ENCODE measurements at places on chromosomes 2 and 18.

GRCh38 chr2:223643309-223643708 is 41.1 kb upstream of the SCG2 start:
- no peak for DNase-seq

DNA sequence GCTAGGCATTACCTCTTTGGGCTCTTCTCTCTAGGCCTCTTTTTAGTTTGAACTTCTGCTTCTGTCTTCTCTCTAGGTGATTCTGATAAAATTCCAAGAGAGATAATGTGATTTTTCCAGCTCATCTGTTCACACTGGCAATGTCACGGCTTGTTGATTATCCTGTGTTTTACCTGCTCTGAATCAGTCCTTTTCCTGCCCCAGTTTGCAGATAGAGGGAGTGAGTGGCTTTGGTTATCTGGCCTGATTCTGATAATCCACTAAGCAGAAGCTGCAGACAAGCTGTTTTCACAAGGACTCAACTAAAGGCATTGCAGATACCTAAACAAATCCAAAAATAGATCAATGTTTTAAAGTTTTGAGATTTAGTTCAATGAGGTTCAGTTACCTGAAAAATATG is 111.9 kb downstream of the DCC start:
- DNase-seq: no peak

- DNase-seq: no peak
These were observed 163.6 kb upstream of the ZNF516 start for GRCh38 chr18:76658627-76659026.

DNA sequence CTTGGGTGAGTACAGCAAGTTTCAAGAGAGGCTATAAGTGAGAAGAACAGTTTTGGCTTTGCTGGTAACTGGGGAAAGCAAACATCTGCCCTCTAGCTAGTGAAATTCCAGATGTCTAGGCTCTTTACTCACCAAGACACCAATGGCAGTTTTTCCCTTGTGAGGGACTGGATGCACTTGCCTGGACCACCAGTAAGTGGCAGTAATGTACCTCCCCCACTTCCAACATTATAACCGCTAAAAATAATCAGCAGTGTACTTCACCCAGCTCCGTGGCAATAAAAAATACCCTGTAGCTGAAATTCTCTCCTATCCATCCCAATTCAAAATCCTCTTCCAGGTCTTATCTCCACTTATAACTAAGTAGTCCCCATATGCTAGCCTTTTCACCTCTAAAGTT is 383.9 kb downstream of the ARHGAP15 start:
- DNase-seq: no peak

DNA sequence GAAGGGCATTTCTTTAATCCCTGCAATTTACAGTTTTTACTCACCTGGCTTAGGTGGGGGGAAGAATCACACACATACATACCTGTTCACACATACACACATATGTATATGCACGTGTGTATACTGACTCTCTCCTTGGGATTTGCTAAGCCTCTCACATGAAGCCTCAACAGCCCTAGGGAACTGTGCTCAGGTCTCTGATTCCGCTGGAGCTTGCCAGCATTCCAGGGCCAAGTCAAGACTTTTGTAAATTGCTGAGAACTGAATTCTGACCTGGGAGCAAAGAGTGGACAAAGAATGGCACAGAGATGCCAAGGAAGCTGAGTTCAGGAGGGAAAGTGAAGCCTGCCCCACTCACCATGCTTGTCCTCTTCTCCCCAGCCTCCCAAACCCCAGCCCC is 177.3 kb downstream of the TMEM247 start:
- DNase-seq: no peak

GRCh38 chr18:9364242-9364641 is 29.7 kb downstream of the TWSG1 start:
- DNase-seq: no peak

GRCh38 chr2:74700643-74701372 is 46.8 kb downstream of the SEMA4F start:
- DNase-seq: no peak

GRCh38 chr2:191941376-191941929 is 94.6 kb upstream of the CAVIN2 start:
- DNase-seq: no peak

- no peak for DNase-seq
These were observed 5.7 kb downstream of the TCF23 start for GRCh38 chr2:27154488-27154887.

GRCh38 chr2:28153851-28154250 is 238.8 kb upstream of the FOSL2 start:
- DNase-seq: no peak

GRCh38 chr2:230874876-230875275 is 10.1 kb downstream of the ITM2C start:
- DNase-seq: no peak

- DNase-seq: no peak
These were observed 68.4 kb downstream of the KIAA2012 start for GRCh38 chr2:202141329-202141947.

- DNase-seq: no peak
These were observed 55.3 kb upstream of the ID2 start for GRCh38 chr2:8626572-8626971.

GRCh38 chr18:46609048-46609447 is 48.0 kb downstream of the LOXHD1 start:
- DNase-seq: no peak

- no peak for DNase-seq
These were observed 118.0 kb downstream of the RHBDD1 start for GRCh38 chr2:226953826-226954225.

GRCh38 chr2:168392024-168392423 is 64.0 kb upstream of the CERS6 start:
- DNase-seq: no peak

DNA sequence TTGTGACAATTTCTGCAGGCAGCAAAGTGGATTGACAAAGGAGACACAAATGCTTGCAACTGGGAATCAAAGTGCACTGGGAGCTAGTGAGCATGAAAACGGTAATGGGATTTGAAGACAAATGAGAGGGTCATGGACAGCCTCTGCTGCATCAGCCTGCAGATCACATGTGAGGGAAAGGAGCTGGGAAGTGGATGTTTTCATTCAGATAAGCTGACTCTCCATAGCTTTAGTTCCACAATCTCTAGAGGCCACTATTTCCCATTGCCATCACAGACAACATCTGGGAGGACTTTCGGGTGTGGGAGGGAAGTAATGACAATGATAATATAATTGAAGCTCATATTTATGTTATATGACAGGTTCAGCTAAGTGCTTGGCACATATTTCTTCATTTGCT is 28.4 kb downstream of the ADCYAP1 start:
- no peak for DNase-seq

GRCh38 chr2:2769481-2770431 is 438.7 kb upstream of the MYT1L start:
- DNase-seq: no peak

- no peak for DNase-seq
These were observed 95.3 kb downstream of the EVA1A start for GRCh38 chr2:75465317-75465984.

DNA sequence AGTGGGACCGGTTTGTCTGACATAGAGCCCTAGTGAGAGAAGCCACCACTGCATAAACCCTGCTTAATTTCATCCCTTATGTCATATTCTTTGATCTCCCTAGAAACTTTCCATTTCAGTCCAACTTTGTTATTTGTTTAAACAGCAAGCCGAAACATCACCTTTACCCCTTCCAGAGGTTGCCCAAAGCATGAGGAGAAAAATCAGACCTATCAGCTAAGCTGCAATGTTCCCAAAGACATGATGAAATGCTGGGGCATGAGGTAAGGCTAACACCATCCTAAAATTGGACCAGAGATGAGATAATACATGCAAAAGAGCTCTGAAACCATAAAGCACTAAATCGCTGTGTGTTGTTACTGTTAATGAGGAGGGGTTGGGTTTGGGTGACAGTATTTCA is 447.9 kb upstream of the ACVR2A start:
- DNase-seq: no peak

DNA sequence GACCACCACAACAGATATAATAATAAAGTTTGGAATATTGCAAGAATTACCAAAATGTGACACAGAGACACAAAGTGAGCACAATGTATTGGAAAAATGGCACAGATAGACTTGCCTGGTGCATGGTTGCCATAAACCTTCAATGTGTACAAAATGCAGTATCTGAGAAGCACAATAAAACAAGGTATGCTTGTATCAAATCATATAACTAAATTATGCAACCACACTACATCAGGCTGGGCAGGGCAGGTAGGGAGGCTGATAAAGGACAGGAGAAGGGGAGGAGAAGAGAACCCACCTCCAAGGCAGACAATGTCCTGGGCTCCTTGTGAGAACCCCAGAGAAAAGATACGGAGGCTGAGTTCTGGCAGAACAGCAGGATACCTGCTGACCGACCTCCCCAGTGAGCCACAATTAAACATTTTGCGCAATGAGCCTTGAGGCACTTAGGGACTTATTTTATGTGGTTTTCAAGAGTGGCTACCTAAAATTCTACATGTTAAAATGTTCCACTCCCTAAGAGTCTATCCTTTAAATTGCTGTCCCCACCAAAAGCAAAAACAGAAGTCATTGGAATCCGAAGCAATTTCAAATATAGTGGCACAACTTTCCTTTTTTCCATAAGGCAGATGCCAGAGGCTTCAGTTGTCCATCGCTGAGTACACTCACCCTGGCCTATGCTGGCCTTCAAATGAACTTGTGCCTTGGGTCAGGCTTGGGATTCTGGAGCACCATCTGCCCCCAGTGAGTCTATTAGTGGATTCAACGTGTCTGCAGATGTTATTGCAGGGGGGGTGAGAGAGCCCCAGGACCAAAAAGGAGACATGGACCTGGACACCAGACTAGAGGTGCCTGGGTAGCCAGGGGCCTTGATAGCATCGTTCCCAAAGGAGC is 16.8 kb downstream of the WDFY1 start:
- no peak for DNase-seq

- no peak for DNase-seq
These were observed 112.9 kb downstream of the MBP start for GRCh38 chr18:77019641-77020040.

DNA sequence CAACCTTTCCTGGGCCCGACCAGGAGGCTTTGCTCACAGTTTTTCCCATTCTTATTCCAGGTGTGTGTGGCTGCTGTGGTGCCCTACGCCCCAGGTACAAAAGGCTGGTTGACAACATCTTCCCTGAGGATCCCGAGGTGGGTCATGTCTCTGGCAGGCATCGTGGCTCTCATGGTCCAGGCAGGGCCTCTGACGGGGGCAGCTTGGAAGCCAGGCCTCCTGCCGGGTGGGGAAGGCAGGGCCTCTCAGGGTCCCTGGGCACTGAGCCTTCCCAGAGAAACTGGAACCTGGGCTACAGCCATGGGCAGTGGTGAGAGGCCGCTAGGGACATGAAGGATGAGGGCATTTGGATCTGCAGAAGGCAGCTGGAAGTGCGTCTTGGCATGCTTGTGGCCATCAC is 49.4 kb downstream of the EFR3B start:
- DNase-seq: no peak

DNA sequence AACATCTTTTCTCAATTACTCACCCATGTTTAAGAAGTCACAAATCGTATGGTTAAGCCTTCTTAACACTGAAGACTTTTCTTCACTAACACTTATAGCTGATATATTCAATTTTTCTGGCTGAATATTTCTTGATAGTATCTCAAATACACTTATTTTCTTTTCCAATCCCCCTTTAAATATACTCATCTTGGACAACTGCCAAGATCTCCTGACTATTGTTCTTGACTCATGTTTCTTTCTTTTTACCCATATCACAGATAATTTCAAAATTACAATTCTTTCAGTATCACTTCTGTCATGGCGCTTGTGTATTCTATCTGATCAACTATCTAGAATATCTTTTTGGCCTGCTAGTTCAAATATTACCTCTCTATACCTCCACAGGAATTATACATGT is 954.3 kb upstream of the ACVR2A start:
- no peak for DNase-seq

- DNase-seq: no peak
These were observed 593 bp downstream of the SP140L start for GRCh38 chr2:230327418-230328154.

DNA sequence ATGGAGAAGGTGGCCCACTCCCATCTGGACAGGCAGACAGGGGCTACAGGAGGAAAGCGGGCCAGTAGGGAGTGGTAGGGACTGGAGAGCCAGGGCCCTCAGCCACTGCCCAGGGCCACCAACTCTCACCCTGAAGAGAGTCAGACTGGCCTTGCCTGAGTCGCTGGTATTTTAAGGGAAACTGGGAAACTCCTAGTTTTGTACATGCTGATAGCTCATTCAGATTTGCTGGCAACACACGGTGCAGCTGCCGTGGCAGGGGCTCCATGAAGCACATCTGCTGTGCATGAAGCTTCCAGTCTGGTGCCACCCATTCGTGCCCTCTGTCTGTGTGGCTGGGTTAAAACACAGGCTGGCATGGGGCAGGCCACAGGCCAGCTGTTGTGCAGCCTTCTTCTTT is 137.3 kb upstream of the GLI2 start:
- DNase-seq: no peak

DNA sequence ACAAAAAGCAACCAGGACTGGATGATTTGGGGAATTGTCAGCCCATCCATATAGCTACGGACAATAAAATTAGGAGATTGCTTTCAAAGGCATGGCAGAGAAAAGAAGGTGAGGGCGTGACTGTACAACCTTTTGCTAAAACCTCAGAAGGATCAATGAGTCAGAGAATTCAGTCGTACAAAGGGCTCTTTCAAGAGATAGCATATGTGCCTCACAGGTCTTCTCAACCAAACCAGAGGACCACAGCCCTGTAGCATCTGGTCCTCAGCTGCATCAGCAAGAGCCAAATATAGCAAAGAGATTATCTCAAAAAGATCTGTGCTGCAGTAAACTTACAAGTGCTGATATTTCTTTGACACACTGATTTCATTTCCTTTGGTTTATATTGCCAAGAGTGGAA is 149.9 kb upstream of the RAB6C start:
- DNase-seq: no peak

DNA sequence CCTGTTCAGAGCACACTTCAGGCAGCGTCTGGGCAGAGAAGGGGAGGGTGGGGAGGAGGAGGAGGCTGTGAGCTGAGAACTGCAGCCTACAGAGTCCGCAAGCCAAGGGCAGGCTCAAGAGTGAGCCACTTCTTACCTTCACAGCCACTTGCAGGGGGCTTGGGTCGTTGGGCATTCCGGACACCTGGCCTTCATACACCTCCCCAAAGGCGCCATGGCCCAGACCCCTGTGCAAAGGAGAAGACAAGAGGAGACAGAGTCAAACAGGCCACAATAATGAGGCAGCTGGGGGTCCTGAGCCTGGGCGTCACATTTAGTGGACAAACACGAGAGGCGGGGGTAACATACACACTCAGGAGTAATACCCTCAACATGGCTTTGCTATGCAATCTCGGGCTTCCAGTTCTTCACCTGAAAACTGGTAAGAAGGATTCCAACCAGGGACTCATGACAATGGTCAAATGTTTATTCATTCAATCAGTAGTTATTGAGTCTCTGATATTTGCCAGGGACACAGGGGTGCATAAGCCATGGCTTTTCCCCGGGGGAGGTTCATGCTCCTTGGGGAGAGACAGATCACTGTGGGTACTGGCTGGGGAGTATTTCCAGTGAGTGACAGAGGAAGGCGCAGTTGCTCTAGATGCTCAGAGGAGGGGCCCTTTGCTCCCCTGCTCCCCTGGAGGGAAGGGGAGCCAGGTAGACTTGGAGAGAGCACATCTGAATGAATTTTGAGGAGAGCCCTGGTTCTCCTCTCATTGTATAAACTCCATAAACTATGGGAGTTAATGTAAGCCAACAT is 107.4 kb downstream of the CLIP4 start:
- no peak for DNase-seq

- DNase-seq: no peak
These were observed 10.9 kb downstream of the TRIB2 start for GRCh38 chr2:12727641-12728040.
